ENCODE measurements at places on chromosomes 12 and 14.

DNA sequence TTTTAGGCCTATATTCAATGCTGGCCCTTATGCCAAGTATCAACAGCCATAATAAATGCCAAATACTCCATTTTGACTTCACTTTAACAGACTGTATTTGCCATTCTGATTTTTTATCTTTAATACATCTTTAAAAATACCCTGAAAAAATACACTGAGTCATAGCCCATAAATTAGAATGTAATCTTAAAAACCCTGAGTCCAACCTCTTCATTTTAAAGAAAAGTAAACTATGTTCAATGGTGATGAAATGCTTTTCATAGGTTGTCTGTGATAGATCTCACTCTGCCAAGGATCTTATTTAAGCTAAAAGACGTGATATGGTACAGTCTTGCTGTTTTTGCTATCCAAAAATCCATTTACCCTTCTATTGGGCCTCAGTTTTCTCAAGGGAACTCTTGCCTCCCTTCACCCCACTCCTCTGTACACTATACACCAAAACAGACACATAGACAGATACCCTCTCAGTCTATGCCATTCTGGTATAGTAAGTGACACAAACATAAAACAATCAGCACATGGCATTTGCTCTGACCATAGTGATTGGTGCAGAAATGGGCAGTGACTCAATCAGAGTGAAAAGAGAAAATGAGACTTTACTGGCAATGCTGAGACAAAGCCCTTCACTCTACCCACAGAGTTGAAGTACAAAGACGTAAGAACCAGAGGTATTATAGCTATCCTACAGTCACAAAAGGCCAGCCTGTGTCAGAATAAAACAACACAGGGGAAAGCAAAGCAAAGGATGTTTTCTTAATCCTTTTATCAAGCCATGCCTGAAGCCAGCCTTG lies 49.1 kb downstream of the BTG1 start:
- no peak for DNase-seq

DNA sequence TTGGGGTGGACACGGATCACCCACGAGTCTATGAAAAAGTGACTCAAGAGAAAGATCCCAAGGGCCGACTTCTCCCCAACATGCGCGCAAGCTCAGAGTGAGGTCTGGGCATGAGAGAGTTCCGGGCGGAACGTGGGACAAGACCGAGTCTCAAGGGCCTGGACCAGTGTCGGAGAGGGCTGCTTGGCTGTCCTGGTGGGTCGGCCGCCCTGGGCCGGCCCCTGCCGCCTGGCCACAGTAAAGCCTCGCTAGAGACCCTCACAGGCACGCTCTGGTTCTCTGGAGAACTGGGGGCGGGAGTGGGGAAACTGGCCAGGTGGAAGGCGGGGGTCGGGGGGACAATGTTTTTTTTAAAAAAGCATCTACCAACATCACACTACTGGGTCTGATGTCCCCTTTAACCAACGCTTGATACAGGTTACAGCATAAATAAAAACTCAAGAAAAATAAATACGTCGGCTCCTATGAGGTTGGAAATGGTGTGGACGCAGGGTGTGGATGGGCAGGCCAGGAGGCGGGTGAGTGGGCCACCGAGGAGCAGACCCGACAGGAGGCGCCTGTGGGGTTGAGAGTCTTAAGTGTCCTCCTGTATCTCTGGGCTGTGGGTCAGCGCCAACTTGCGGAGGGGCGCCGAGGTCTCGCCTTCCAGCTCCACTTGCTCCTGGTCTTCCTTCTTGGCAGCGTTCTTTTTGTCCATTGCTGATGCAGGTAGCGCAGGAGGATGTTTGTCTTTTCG lies 74.7 kb downstream of the KLHL28 start:
- no peak for DNase-seq

- DNase-seq = no peak
These were observed 16.1 kb downstream of the PLEK2 start for GRCh38 chr14:67395876-67396189.

- DNase-seq = no peak
These were observed 557 bp downstream of the COPS7A start for GRCh38 chr12:6724409-6724797.

GRCh38 chr14:26917086-26917485 lies 319.3 kb upstream of the NOVA1 start:
- DNase-seq = no peak

DNA sequence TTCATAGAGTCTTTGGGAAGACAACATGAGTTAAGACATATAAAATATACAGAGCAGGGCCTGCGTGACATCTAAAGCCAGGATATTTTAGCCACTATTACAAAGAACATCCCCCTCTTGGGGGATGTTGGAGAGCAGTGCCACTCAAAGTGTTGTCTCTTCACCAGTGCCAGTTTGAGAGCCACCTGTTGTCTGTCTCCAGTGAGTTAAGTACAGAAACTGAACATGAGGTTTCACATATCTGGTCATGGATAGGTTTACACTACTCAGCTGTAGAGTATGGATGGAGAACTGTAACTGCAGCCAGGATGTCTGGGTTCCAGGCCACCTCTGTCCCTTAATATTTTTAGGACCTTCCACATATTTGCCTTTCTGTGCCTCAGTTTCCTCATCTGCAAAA lies 39.1 kb downstream of the RNFT2 start:
- DNase-seq = no peak

DNA sequence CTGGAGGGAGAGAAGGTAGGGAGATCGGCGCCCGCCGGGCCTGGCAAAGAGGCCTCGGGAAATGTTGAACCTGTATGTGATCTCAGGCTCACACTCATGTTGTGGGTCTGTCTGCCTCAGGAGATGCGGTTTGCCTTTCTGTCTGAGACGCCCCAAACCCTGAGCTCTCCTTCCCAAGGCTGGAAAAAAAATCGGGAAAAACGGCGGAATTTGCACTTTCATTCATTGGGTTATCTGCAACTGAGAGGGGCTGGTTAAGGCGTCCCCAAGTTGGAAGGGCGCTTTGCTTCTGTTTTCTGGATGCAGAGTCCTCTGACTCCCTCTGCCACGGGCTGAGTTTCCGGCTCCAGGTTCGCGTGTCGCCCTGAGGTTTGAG lies 5.0 kb upstream of the HOXC9 start:
- no peak for DNase-seq

DNA sequence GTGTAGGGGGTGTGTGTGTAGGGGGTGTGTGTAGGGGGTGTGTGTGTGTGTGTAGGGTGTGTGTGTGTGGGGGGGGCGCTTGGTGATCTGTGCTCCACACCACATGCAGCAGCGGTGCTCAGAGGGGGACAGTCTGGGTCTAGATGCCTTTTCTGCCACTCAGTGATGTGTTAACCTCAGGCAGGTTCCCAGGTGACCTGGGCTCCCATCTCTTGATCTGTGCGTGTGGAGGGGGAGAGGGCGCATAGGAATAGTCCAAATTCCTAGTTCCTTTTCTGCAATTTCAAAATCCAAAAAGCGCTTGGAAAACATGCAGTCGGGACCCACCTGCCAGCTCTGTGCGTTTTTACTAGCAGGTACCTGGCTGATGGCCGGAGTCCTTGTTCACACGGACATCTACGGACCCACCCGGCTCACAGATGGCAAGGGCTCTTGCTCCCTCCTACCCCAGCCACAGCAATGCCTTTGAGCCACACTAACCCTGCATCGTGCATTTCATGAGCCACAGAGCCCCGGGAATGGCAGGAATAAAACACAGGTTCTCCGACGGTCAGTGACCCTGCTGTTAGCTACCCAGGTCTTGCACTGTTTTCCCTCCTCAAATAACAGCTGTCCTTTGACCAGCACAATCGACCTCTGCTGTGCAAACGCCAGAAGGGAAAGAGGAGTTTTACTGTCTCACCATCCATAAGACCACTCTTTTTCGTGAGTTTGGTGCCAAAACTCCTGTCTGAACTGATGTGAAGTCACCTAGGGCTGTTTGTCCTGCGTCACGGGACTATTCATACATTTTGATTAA lies 120.8 kb downstream of the GLT1D1 start:
- DNase-seq = no peak

- peak; percentile 41 for DNase-seq
These were observed 1.1 kb downstream of the ANKS1B start for GRCh38 chr12:99983456-99984258.

DNA sequence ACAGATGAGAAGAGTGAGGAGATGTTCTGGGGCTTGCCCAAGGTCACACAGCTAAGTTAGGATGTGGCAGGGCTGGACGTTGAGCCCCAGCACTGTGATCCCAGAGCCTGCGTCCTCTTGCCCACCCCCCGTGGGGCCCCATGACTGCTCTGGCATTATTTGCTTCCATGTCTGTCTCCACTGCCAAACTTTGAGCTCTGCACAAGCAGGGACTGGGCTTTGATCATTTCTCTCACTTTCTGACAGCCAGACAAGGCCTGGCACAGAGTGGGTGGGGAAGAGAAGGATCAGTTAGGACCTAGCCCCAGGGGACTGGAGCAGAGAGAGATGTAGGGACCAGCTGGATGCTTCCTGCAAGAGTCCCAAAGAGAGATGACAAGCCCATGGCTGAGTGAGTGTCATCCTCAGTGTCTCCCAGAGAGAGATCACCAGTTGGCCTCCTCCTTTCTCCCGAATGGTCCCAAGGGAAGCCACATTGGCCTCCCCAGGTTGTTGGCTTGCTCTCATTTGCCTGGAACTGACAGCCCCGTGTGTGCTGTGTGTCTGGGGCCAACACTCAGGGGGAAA lies 126.7 kb upstream of the PWP1 start:
- DNase-seq = no peak

GRCh38 chr12:15088105-15088504 lies 115.3 kb downstream of the PDE6H start:
- no peak for DNase-seq

DNA sequence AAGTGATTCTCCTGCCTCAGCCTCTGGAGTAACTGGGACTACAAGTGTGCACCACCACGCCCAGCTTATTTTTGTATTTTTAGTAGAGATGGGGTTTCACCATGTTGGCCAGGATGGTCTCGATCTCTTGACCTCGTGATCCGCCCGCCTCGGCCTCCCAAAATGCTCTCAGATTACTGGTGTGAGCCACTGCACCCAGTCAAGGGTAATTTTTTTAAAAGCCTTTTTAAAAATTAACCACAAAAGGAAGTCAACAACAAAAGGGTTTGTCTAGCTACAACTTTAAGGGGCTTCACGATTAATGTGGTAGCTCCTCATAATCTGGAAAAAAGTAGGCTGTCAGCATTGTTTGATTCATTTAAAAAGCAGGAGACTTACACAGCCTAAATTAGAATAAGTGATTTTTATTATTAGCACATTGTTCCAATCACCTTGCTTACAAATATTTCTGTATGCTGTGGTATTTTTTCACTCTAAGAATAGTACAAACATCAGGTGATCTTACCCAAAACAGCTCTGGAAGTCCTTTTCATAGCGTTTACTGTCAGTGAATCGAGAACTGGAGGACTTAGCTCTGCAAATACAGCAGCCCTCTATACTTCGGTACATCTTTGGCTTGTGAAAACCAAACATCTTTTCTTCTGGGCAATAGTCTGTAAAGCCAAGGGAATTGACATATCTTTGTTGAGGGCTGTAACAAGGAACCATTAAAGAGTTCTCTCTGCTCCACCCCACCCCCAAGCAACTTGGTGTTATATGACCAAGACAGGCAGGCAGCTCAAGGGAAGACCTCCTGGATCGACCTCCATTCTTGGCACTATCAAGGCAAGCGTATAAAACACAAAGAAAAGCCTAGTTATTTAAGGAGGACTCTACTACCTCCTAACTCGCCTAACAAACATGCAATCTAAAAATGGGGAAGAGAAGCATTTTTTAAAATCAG lies 28.1 kb downstream of the SINHCAF start:
- DNase-seq = no peak

GRCh38 chr14:40164083-40164482 lies 731.9 kb upstream of the FBXO33 start:
- DNase-seq = no peak

DNA sequence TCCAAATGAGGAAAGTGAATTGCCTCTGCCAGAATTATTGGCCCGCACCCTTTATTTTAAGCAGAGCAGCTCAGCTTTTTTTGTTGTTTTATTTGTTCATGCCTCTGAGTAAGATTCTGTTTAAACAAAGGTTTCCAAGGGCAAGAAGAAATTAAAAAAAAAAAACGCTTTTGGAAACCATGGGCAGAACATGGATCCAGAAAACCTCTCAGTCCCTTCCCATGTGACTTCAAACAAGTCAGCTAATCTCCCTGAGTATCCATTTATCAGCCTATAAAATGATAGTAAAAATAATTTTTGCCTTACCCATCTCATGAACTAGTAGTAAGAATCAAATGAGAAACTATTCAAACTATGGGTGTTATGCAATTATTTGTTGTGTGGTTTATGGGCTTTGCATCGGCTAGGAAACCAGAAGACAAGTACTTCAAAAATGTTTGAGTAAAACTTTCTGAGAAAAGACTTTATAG lies 27.6 kb downstream of the KITLG start:
- no peak for DNase-seq

GRCh38 chr12:26298785-26299621 lies 103.6 kb downstream of the SSPN start:
- DNase-seq = peak; percentile 39

DNA sequence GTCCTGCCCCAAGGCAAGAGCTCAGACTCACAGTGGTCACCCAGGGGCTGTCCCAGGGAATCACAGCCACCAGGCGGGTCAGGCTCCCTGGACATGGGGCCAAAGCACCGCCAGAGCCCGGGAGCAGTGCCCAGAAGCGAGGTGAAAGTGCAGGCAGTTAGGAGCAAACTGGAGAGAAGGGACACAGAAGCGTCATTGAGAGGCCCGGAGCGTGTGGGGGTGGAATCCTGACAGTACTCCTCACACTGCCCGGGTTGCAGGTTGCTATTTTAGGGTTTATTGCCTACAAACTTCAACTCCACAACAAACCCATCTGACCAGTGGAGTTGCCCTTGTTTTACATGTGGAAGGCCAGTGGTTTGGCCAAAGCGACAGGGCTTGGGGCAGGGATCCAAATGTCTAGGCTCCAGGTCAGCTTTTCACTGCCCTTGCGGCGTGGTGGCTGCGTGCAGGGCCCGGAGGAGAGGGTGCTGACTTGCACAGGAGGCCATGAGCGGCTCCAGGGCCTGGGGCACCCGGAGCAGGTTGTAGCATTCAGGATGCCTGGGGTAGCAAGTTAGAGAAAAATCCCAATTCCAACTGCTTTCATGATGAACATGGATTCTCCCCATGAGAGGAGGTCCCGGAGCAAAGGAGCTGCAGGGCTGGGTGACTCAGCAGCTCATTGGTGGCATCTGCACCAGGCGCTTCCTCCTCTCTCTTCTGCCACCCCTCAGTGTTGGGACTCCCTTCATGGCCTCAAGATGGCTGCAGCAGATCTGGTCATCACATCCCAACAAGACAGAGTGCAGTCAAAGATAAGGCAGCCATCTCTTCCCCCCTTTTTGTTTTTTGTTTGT lies 112.3 kb upstream of the NCOR2 start:
- peak; percentile 63 for DNase-seq

Measured in head of caudate nucleus (tissue), 42 donors.